ENCODE measurements at places on chromosomes 4 and X.

DNA sequence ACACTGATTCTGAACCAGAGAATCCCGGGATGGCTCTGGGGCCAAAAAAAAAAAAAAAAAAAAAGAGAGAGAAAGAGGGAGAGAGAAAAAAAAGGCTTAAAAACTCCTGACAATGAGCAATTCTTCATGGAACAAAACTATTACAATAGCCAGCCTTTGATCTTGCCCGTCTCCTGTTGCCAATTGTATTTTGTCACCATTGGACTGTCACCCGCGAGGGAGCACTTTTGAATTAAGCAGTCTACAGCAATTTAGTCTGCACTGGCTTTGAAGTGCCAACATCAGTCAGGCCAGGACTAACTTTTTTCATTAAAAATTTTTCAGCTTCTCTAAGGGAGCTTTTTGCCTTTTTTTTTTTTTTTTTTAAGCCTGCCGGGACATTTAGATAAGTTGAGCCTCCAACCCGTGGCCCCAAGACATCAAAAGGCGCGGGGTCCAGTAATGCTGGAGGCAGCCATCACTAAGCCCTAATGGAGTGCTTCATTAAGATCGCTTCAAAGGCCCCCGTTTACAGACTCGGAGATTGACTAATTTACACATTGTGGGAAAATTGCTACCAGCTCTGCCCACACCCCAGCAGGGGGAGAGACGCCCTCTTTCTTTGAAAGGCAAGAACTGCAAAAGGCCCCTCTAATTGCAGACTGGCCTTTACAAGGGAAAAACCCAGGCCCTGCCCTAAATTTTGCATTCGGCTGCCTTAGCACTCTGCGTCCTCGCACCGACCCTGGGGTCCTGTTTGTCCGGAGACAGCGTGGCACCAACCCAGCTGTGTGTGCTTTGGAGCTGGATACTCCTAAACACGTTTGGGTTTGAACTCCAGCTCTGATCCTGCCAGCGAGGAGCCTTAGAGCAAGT is 98.1 kb upstream of the MSX1 start:
- no peak for DNase-seq

DNA sequence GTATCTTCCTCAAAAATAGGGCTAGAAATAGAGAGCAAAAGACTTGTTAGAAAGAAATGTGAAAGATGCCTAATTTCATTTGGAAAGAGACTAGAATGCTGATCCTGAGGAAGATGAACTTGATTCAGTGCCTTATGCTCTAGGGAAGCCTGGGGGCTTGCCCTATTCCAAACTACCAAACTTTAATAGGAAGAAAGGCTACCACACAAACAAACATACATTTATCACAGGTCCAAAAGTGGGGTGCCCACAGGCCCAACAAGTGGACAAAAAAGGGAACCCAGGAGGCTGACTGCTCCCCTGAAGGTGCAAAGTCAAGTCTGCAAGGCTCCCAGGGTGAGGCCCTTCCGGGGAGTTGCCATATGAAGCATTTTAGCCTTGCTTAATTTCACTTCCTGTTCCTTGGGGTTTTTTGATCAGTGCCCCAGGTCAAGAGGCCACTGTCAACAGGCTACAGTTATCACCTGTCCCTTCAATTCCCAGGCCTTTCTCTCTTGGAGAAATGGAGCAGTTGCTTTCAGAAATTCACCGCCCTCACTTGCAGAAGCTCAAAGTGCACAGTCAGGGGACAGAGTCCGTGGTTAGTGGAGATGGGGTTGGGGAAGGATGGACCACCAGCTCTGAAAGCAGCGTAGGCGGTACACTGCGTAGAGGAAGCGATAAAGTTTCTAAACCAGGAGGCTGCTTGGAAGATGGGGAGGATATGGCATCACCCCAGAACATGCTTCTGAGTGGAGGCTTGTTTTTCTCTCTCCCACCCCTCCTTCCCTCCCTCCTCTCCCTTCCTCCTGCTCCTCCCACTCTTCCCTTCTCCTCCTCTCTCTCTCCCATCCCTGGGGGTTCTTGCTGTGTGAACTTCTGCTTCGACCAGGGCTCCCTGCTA is 36.4 kb downstream of the TMEM154 start:
- DNase-seq: no peak

DNA sequence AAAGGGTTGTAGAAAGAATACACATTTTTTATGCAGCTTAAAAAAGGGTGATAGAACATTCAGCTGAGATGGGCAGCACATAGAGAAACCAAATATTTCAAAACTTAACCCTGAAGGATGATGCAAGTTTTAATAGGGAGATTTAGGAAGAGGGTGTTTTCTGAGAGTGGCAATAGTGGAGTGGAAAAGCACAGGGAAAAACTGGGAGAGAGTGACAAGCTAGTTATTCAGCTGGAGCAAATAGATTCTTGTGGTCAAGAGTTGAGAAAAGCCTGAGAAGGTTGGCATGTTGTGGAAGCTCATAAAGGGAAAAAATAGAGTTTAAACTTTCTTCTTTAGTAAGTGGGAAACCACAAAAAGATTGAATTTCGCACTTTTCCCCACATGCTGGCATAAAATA is 359.6 kb upstream of the PITX2 start:
- DNase-seq: no peak

GRCh38 chr4:168129046-168129772 is 36.9 kb downstream of the ANXA10 start:
- no peak for DNase-seq

DNA sequence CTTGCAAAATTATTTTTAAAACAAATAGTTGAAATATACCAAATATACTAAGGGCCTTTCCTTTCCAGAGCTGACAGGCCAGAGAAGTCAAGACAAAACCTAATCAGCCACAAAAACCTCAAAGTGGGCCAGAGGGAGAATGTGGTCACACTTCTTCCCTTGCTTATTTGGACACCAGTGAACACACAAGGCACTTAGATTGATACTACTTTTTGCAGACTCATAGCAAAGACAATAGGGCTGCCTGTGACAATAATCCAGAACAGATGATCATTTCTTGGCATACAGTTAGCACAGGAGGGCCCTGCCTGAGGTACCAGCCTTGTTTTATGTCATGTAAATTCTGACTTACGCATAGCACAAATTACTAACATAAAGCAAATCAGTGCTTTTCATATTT is 215.7 kb upstream of the NEIL3 start:
- no peak for DNase-seq

DNA sequence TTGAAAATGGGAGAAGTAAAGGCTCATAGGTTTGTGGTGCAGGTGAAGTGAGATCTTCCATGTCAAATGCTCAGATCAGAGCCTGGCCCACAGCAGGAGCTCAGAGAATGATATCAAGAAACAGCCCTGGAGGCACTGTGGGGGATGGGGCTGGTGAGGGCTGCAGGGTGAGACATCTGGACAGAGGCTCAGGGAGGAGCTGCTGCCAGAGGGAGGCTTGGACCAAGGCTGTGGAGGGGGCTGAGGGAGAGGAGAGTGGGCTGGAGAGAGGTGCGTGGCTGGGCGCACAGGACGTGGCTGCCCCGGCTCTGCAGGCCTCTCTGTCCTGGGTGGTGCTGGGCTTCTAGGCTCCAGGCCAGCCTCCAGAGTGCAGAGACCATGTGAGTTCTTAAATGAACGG is 5.6 kb downstream of the SORCS2 start:
- peak; percentile 35 for DNase-seq

DNA sequence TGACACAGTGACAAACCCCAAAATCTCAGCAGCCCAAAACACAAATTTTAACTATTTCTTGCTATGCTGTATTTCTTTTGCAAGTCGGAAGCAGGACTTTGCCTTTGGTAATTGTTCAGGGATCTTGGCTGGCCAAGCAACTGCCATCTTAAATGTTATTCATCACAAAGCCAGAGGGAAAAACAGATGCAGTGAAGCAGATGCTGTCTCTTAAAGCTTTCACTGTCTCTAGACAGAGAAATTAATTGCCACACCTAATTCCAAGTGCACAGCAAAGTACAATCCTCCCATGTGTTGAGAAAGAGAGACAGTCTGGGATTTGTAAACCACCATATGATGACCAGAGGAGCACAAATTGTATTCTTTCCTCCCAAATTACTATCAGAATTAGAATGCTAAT is 30.0 kb upstream of the GALNT7 start:
- no peak for DNase-seq

DNA sequence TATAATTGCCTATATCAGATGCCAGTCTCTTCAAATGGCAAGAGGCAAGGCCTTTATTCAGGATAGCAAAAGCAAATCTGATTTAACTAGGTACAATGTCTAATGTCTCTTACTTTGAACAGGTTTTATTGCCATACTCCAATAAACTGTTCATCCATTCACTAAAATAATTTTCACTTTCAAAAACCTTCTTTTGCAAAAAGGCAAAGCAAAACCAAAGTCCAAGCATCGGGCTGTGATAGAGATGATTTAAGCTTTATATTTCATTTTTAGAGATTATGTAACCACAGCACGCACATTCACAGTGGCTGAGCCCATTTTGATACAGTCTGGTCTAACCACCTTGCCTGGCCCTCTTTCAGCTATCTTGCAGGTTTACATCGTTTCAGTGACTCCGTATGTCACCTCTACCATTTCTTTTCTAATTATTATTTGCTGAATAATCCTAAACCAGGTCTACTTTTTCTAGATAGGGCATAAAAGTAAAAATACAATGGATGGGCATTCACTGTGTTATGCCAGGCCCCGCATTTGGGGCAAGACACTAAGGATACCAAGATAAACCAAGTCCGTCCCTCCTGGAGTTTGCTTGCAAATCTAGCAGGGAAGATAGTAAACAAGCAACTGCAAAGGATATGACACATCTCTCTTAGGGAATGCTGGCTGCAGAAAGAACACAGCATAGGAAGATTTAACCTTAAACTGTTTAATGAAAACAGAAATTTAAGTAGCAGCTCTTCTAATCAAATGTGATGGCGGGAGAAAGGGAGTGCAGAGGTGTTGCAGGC is 1.8 kb downstream of the CASP3 start:
- no peak for DNase-seq

- DNase-seq: no peak
These were observed 452.9 kb upstream of the EPHA5 start for GRCh38 chr4:66123190-66123589.

DNA sequence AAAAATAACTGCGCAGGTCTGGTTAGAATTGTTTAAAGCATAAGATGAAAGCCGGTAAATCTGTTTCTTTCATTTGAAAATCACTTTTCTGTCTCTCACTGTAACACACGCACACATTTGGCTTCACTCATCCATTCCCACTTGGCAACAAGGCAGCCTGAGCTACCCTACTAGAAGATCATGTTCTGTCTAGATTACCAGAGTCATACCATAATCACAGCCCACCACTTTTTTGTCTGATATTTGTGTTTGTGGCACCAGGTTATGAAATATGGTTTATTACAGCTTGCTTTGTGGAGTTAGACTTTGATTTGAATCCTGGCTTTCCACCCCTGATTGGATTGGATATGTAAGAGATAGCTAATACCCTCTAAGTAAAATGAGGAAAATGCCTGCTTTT is 2.2 kb downstream of the USO1 start:
- no peak for DNase-seq

- no peak for DNase-seq
These were observed 17.3 kb upstream of the CCDC149 start for GRCh38 chr4:24930151-24930550.

DNA sequence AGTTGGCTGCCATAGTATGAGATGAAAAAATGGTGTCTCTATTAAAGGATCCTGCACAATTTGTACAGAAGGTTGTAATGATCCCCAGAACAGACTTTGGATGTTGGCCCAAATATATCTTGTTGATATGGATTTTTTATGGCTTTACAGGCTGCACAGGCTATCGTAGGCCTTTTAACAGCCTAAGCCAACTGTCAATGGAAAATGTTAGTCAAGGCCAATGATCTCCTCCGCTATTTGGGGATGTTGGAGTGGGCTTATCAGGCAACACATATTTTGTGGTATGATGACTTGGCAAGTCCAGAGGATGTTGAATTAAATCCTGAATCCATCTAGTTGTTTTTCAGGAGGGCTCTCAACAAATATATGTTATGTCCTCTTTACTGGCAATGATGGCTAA is 42.1 kb downstream of the ZCCHC13 start:
- no peak for DNase-seq

DNA sequence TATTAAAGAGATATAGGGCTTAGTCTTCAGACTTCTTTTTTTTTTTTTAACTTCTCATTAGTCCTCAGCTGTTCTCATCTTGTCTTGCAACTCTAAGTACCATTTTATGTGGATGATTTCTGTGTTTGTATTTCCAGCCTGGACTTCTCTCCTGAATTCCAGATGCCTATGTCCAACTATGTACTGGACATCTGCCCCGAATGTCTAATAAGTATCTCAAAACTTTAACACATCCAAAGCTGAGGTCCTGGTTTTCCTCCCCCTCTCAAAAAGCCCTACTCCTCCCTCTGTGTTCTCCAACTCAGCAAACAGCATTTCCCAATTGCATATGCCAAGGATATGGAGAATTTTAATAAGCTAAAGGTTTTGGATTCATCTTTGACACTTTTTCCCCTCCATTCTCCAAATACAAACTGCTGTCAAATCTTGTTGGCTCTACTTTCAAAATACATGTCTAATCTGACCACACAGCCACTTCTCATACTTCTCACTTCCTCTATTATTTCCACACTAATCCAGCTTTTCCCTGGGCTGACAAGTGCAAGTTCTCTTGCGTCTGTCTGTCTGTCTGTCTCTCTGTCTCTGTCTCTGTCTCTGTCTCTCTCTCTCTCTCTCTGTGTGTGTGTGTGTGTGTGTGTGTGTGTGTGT is 79.8 kb downstream of the CLCN5 start:
- DNase-seq: no peak

DNA sequence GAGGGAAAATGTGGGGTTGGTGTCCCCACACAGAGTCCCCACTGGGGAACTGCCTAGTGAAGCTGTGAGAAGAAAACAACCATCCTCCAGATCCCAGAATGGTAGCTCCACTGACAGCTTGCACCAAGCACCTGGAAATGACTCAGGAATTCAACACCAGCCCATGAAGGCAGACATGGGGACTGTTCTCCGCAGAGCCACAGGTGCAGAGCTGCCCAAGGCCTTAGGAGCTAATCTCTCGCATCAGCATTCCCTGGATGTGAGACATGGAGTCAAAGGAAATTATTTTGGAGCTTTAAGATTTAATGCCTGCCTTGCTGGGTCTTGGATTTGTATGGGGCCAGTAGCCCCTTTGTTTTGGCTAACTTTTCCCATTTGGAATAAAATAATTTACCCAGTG is 367.9 kb downstream of the FAM133A start:
- DNase-seq: no peak

- no peak for DNase-seq
These were observed 38.2 kb downstream of the METTL14 start for GRCh38 chr4:118723369-118723768.

DNA sequence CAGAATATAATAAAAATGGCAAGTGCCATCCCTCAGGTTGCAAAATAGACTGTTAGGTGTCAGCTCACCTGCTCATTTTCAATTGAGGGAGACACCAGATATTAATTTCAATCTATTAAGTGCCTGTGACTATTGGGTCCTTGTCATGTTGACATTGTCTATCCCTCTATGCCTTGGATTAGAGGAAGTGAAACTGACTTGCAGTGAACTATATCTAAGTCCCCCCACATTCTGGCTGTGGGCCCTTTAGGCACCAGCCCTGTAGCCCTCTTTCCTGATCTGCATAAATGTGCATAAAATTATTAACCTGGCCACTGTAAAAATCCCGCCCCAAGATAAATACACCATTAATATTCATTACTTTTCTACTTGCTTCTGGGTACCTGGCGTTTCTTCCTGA is 293.0 kb upstream of the CLNK start:
- DNase-seq: no peak
